ENCODE measurements at places on chromosomes 1 and 21. TPM values are rescaled to one million over a fixed set of nuclear protein-coding genes. Genes with fewer than 3 reads are reported as not detected.

DNA sequence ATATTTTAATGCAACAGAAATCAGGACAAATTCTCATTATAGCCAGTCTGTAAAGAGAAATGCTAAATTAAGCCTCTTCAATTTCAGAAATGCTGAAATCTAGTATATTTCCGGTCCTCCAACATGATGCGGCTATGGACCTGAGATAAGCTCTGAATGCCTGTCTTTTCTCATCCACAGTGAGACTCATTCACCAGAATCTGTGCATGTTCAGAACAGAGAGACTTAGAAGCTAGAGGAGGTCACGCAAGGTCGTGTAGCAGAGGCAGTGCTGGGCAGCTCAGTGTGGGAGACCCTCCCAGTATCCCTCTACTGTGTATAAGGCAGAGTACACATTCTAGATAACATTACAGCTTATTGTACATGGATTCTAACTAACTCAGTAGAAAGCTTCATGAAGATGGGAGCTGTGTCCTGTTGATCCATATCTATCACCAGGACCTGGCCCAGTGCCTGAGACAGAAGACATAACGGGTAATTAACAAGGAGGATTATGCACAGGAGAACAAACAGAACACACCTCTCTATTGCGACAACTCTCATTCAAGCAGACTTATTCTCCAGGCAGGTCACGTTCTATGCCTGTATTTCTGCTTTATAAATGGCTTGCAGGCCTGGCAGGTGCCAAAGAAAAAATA is 97.0 kb upstream of the COA6 start:
- no peak for DNase-seq

The FCN3 gene
- total RNA-seq = not detected

The OR6K3 gene
- total RNA-seq = not detected

DNA sequence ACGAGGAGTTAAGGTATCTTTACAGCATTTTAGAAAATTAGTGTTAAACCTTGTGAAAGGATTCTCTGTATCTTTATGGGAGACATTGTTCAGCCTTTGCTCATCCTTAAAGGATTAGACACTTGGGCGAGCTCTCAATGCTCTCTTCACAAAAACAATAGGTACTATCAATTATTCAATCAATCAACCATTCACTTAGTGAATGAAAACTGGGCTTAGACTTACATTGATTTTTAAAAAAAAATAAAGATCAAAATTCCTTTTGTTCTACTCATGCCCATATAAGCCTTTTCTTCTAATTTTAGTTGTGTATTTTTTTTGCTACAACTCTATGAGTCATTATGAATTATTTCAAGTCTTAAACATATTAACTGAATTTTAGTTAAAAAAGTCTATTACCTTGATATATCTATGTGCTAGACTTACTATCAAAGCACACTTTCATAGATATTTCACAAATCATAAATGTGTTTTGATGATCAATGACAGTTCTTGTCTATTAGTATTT is 181.2 kb downstream of the DPYD start:
- no peak for DNase-seq

- no peak for DNase-seq
Observed at GRCh38 chr1:66947267-66947666, 22.5 kb downstream of the MIER1 start.

The CLCA4 gene
- total RNA-seq = not detected

- DNase-seq = peak; percentile 65
Observed at GRCh38 chr1:228792601-228793000, 57.3 kb downstream of the RHOU start.

DNA sequence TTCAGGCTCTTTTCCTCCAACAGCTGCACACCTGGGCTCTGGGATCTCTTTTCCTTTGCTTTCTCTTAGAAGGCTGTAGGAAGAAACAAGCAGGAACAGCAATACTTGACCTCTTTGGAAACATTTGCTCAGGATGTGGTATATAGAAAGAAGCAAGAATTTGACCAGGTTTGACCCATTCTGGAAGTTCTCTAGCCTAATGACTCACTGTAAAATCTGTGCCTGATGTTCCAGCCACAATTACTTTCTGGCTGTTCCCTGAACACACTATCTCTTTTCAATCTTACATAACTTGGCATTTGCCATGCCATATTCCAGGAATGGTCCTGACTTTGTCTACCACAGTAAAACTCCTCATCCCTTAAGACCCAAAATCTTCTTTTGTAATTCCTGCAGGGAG is 419.9 kb upstream of the DAB1 start:
- DNase-seq = no peak

DNA sequence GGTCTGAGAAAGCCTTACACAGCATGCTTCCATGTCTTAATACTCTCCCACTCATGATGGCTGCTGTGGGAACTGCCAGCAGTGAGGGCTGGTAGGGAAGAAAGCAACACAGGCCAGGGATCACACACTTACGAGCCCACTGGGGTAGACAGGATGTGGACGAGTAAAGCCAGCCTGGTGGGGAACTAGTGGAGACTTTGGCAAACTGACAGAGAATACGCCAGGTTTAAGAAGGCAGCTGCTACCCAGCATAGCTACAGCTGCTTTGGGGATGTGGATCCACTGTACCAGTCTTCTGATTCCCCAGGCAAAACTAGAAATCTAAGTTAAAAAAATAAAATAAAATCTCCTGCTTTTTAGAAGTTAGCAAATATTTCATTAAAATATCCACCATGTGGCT is 664.0 kb downstream of the SMYD3 start:
- DNase-seq = peak; percentile 55

The PRR9 gene
- total RNA-seq = not detected

- DNase-seq = peak; percentile 35
Observed at GRCh38 chr1:68180441-68181164, 51.7 kb downstream of the WLS start.

The C1QB gene
- total RNA-seq = not detected

- DNase-seq = no peak
Observed at GRCh38 chr1:162323023-162323422, 53.6 kb downstream of the SPATA46 start.

The OR6N1 gene
- not detected for total RNA-seq

- DNase-seq = no peak
Observed at GRCh38 chr1:88984569-88984968, 7.9 kb downstream of the KYAT3 start.

The ZSWIM5 gene
- total RNA-seq = 0.08 TPM

- DNase-seq = no peak
Observed at GRCh38 chr1:193392686-193393085, 206.3 kb upstream of the B3GALT2 start.

GRCh38 chr1:18926315-18927081 is 24.1 kb upstream of the ALDH4A1 start:
- DNase-seq = peak; percentile 75

DNA sequence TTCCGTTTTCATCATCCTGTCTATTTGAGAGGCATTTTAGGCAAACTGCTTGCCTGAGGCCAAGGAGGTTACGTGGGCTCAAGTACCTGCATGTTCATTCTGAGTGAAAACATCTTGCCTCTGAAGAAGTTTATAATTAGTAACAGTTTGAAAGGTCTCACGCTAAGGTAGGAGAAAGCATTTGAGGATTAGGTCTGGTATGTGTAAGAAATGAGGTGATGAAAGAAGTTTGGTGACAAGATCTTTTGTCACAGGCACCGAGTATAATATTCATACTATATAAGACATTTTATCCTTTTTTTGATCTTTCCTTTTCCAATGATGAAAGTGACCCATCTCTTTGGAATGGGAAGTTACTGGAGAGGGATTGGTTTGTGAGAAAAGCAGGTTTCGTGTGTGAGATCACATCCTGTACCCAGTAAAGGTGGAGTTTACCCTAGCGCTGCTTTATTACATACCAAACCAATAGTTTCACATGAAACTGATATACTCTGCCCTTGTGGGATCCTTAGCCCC is 98.7 kb upstream of the PDC start:
- no peak for DNase-seq

DNA sequence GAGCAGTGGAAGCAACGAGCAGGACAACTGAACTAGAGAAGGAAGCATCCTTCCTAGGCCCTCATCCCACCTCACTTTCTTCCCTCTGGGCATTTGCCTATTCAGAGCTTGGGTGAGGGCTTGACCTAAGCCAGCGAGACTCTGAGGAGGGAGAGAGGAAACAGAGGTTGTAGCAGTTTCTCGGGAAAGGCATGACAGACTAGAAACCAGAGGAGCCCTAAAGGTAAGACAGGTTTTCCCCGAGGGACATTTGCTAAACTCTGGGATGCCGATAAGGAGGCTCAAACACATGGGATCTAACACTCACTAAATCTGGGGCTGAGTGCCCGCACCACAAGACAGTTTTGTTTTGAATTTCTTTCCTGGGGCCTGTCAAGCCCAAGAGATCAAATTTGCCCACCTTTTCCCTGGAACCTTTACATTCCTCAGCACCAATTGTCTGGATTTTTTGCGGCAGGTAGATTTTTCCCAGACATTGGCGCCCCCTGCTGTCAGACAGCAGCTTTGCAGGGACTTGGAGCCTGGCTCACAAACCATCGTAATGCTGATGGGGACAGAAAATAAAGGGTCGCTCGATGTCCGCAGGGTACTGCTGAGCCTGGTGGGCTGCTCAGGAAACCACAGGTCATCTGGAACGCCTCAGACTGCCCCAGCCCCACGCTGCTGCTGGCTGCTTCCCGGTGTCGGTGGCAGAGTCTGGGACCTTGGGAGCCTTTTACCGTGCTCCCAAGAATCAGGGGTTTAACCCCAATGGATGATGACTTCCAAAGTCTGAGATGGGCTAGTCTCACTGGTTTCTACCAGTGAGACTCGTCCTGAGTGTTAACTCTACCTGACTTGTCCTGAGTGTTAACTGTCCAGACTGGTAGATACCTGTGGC is 23.4 kb upstream of the TSPAN2 start:
- DNase-seq = peak; percentile 11

GRCh38 chr1:92091625-92092024 is 11.5 kb downstream of the BTBD8 start:
- DNase-seq = no peak

GRCh38 chr1:25618433-25618808 is 1.8 kb downstream of the MAN1C1 start:
- DNase-seq = peak; percentile 78

DNA sequence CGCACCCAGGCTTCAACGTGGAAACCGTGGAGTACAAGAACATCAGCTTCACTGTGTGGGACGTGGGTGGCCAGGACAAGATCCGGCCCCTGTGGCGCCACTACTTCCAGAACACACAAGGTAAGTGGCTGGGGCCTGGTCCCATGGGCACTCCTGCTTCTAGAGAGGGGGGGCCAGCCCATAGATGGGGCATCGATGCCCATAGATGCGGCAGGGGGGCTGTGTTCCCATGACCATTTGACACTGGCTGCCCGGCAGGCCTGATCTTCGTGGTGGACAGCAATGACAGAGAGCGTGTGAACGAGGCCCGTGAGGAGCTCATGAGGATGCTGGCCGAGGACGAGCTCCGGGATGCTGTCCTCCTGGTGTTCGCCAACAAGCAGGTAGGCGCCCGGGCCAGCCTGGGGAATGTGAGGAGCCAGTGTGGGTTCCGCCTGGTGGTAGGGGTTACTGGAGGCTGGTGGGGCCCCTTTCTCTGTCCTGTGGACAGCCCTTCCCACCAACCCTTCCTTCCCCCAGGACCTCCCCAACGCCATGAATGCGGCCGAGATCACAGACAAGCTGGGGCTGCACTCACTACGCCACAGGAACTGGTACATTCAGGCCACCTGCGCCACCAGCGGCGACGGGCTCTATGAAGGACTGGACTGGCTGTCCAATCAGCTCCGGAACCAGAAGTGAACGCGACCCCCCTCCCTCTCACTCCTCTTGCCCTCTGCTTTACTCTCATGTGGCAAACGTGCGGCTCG is 5.6 kb downstream of the C1orf35 start:
- DNase-seq = no peak

DNA sequence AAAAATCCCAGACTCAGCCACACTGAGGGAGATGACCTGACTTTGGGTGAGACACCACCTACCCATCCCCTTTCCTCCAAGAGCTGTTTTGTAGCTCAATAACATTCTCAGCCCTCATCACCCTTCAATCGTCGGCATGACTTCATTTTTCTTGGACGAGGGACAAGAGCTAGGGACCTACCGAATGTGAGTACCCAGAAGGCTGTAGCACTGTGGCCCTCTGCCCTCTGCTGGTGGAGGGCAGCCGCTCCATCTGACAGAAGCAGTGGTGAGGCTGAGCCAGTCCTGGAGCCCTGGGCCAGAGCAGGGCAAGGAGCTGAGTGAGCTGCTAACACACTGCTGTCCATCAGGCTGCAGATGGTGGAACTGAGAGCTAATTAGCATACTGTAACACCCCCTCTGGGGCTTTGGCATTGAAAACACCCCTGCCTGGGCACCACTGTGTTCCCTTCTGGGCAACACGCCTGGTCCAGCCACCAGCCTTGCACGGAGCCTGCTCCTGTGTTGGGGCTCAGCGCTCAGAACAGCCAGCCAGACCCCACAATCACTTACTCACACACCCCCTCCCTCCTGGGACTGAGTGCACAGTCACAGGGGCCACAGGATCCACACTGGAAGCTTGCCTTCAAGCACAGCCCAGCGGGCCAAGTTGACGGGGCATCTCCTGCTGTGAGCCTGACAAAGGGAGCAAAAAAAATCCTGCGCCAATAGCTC is 18.3 kb upstream of the ALPL start:
- peak; percentile 48 for DNase-seq

- DNase-seq = no peak
Observed at GRCh38 chr1:167491586-167492461, 26.5 kb downstream of the CD247 start.

The CD84 gene
- not detected for total RNA-seq

The OPTC gene
- not detected for total RNA-seq

- DNase-seq = no peak
Observed at GRCh38 chr1:86429835-86430234, 5.9 kb downstream of the CLCA2 start.
